ENCODE measurements at places on chromosomes 7 and 10.

DNA sequence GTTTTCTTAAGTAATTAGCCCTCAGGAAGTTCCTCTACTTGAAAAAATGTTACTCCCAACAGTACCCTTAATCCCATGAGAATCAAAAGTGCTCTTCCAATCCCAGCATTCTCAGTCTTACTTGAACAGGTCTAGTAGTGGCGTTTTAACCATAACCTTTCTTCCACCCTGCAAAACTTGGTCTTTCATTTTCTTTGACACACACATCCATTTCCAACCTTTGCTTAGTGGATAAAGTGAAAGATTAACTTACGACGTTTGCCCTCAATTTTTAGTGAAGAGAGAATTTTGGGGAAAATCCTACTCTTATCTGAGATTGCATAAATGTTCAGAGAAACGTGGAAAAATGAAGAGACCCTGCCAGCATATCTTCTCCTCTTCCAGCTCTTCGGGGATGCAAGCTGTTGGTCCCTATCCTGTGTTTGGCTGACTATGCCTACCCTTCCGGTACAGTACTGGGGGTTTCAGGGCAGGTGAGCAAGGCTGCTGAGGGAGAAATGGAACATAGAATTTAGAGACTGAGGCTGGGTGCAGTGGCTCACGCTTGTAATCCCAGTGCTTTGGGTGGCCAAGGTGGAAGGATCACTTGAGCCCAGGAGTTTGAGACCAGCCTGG, 18.8 kb downstream of the WBP1L start:
- no peak for DNase-seq

DNA sequence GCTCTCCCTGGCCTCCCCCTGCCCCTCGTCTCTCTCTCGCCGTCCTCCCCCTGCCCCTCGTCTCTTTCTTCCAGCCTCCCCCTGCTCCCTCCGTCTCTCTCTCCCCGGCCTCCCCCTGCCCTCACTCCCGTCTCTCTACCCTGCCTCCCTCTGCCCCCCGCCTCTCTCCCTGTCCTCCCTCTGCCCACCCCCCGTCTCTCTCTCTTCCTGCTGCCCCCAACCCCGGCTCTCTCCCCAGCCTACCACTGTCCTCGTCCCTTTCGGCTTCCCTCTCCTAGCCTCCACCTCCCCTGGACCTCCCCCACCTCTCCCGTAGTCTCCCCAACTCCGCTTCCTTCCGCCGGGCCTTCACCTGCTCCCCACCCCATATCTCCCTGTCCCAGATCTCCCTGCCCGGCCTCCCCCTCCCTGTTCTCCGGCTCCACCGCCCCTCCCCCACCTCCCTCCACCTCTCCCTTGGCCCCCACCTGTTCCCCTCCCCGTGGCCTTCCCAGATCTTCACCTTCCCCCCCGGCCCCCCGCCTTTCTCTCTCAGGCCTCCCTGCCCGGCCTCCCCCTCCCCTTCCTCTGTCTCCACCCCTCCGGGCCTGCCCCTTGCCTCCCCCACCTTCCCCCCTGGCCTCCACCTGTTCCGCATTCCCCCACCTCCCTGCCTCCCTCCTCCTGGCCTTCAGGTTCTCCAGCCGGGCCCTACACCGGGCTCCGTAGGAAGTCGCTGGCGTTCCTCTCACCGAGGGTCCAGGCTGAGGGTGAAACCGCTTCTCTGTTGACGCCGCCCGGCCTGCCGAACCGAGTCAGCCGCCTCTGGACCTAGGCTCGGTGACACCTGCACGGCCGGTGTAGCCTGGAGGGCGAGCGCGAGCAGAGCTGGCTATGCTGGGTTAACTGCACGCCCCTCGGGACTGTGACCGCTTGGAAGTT, 1.2 kb downstream of the GET4 start:
- peak; percentile 6 for DNase-seq

- no peak for DNase-seq
Measured at GRCh38 chr10:29685506-29685905, 50.7 kb upstream of the SVIL start.

- DNase-seq: no peak
Measured at GRCh38 chr10:44724415-44725174, 186.5 kb upstream of the TMEM72 start.

DNA sequence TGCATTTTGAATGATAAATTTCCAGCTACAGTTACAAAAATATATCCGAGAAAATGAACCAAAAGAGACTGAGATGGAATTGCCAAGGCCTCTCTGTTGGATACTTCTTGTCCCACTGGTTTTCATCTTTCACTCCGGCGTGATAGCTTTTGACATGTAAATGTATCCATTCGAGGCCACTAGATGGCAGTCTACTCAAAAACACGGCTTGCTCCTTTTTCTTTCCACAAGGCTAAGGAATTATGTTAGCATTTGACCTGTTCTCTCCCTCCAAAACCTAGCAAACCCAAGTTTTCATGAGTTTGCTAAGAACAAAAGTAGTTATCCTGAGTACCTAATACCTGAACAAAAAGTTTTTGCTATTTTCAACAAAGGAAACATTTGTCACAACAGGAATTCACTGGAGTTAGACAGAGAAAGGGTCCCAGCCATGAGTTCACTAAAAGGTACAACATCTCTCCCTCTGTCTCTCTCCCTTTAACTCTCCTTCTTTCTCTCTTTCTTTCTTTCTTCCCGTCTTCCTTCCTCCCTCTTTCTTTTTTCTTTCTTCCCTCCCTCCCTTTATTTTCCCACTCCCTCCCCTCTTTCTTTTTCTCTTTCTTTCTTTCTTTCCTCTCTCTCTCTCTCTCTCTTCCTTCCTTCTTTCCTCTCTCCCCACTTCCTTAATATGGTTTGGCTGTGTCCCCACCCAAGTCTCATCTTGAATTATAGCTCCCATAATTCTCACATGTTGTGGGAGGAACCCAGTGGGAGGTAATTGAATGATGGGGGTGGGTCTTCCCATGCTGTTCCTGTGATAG, 207.9 kb upstream of the MYO3A start:
- peak; percentile 81 for DNase-seq

GRCh38 chr10:100041306-100042002, 31.7 kb upstream of the DNMBP start:
- DNase-seq: no peak

DNA sequence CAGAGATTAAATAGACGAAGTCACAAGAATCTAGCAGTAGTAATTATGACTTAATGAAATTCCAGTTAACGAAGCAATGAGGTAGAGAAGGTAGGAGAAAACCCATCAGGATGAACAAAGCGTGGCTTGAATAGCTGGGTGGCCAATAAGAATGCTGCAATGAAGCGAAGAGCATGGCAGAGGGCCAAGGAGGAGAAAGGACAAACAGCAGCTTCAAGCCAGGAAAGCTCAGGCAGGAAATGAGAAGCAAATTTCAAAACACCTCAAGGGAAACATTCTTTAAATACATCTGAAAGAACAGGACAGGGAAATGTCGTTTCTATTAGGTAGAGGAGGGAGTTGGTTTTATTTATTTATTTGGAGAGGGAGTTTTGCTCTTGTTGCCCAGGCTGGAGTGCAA, 122.5 kb downstream of the KIAA1217 start:
- DNase-seq: no peak

- DNase-seq: no peak
Measured at GRCh38 chr10:42932116-42932515, 144.8 kb upstream of the RET start.

DNA sequence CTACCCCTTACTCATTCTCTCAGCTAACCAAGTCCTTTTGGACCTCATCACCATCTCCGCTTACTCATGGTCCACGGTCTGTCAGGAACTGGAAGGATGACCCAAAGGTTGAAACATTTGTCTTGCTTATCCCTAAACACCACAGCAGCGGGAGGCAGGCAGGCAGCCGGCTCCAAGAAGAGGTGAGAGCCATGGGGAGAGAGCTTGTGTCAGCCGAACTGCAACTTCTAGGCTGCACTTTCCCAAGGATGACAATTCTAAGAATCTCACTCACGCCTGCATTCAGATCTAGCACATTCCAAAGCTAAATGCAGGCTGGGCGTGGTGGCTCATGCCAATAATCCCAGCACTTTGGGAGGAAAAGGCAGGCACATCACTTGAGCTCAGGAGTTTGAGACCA, 86.0 kb downstream of the SPDYE5 start:
- no peak for DNase-seq

- DNase-seq: no peak
Measured at GRCh38 chr10:47396311-47396717, 12.2 kb upstream of the ZNF488 start.

All from NCI-H1436 (cell line).